AG04449 (cell line): ENCODE measurements at places on chromosomes 11 and 22.

DNA sequence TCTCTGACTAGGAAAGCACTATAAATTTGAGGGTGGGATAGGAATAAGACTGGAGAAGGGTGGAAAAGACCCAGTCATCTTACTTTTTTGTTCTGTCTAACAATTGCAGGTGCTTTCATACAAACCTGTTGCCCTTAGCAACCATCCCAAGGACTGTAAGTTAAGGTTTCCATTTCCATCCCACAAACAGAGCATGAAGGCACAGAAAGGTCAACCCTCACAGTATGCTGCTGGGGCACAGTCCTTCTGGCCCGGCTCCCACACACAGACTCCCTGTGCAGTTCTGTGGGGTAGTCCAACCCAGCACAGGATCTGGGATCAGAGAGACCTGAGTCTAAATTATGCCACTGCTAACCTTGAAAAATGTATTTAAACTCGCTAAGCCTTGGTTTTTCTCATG is 38.4 kb upstream of the ETS1 start:
- no peak for DNase-seq

GRCh38 chr11:113167599-113167998 is 146.8 kb upstream of the TTC12 start:
- DNase-seq: no peak

DNA sequence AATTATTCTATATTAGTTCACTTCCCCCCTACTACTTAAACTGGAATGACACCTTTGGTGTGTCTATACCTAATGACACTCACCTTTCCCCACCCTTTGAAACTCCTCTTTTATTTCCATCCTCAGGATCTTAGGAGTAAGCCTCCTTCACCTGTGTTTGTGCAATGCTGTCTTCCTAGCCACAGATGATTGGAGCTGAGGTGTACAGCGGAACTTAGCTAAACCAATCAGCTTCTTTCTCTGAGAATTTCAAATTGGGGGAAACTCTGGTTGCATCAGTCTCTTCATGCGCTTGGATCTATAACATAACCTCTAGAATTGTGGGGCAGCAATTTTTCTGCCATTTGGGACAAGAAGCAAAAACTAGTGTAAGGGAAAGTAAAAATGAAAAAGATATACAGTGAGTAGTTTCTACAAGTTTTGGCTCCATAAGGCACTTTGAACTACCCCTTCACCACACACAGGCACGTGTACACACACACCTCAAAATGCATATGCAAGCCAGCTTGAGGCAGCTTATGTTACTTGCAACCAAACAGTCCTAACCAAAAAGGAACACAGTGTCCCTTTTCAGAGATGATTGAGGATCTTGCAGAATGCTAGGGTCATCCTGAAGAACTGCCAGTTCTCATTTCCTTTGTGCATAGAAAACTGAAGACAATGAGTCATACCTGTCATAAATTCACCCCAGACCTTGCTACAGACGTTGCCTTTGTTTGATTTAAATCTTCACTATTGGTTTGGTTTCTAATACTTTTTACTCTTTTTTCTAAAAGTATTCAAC is 36.0 kb upstream of the LDLRAD3 start:
- DNase-seq: no peak

- DNase-seq: no peak
These were observed 31.2 kb downstream of the TREH start for GRCh38 chr11:118648291-118648690.

- DNase-seq: no peak
These were observed 69.9 kb upstream of the SHANK2 start for GRCh38 chr11:71322192-71322735.

GRCh38 chr22:24725736-24726135 is 48.8 kb downstream of the PIWIL3 start:
- no peak for DNase-seq

DNA sequence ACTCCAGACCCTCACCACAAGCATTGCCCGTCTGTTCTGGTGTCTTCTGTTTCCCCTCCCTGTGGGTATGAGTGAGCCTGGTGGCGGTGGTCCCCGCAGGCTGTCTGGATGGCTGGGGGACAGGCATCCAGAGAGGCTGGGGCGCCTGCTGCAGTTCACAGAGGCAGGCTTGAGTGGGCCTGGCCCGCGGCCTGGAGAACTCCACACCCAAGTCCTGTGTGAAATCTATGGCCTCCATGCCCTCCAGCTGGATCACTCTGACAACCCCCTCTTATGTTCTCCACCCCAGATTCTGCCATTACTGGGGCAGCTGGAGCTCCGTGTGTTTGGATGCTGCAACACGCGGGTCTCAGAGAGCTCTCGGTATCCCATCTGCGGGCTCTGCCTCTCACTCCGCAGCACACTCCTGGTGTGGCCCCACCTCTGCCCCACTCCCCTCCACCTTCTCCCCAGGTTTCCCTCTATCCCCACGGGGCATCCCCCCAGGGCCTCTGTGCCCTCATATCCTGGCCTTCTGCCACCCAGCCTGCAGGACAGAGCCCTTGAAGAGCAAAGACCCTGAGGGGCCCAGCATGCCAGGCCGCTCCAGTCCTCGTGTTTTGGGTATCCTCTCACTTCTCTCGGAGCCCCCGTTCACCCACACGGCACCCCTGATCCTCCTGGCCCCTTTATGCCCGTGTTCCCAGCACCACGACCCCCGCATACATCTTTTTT is 31.3 kb downstream of the LRRC74B start:
- no peak for DNase-seq

DNA sequence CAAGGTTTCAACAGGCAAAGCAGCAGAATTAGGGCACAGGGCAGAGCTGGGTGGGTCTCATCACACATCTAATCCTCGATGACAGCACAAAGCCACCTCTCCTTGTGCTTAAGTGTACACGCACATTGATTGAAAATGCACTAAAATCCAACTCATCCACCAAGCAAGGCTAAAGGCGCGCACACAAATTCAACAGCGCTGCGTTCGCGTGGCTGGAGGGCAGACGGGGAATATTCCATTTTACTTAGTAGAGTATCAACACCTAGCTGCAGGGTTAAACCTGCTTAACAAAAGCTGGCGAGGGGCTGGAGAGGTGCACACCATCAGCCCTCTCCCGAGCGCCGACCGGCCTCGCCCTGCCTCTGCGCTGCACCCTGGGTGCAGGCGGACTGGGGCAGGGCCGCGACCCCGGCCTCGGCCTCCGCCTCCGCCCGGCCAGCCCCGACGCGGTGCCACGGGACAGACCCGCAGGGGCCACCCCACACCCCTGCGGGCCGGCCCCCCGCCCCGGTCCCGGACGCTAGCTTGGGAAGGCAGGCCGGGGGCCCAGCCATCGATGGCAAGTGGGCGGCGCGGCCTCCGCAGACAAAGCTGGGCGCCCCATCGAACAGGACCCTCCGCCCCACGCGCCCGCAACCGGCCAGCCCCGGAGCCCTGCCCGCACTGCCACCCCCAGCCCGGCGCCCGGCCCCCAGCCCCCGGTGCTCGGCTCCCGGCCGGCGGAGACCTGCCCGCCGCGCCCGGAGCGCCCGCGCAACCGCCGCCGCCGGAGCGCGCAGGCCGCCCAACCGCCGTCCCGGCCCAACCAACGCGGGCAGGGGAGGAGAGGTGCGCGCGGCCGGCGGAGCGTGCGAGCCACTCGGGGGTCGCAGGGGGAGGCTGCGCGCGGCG is 929 bp downstream of the PRDM10 start:
- DNase-seq: no peak

DNA sequence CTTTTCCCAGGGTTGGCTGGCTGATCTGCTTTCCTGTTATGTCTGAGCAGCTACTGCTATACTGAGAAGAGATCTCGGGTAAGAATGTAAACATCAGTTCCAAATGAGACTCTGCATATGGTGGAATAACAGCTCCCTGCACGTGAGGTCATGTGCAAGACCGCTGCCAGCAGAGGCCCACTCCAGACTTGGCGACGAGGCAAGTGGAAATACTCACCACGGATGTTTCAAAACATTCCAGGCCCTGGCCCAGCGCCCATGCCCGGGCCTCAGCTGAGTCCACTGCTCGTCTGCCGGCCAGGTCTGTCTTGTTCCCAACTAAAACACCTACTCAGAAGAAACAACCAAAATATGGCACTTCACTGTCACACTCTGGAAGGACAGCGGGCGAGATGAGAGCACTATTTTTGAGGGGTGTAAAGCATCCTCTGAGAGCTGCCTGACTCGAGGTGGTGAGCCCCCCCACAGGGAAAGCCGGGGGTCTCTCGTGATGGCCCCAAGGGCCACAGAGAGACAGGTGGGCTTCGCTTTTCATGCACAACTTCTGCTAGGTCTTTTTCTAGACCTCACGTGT is 13.1 kb downstream of the IFT27 start:
- no peak for DNase-seq

DNA sequence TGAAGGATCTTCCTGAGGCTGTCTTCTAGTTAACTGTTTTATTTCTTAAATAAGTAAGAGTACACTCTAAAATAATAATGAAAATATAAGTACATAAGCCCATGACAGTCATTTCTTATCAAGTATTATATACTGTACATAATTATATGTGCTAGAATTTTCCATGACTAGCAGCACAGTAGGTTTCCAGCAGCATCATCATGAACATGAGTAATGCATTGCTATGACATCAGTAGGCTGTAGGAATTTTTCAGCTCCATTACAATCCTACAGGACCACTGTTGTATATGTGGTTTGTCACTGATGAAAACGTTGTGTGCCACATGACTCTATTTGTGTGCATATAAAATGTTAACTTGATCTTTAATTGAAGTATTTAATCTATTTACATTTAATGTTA is 22.0 kb downstream of the ZNF202 start:
- DNase-seq: no peak

DNA sequence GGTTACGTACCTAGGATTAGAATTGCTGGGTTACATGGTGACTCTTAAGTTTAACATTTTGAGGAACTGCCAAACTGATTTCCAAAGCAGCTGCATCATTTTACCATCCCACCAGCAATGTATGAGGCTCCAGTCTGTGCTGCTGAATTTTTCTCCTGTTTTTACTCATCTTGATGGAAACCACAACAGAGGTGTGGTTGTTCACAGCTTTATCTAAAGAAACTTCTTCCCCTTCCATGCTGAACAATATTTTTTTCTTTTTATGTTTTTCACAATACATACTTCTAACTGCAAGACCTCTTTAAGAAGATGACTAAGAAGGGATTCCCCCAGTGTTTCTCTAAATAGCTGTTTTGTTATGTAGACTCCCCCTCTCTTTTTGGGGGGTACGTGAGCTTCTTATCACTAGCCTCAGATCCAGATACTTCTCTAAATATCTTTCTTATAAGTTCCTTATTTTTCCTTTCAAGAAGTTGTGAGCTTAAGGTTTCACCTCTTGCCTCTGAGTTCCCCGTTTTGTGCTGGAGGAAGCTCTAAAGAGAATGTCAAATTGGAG is 24.0 kb downstream of the TCP11L1 start:
- no peak for DNase-seq
